ENCODE measurements at places on chromosomes 7 and 10.

GRCh38 chr10:109698086-109698485, 225.2 kb downstream of the XPNPEP1 start:
- no peak for DNase-seq

DNA sequence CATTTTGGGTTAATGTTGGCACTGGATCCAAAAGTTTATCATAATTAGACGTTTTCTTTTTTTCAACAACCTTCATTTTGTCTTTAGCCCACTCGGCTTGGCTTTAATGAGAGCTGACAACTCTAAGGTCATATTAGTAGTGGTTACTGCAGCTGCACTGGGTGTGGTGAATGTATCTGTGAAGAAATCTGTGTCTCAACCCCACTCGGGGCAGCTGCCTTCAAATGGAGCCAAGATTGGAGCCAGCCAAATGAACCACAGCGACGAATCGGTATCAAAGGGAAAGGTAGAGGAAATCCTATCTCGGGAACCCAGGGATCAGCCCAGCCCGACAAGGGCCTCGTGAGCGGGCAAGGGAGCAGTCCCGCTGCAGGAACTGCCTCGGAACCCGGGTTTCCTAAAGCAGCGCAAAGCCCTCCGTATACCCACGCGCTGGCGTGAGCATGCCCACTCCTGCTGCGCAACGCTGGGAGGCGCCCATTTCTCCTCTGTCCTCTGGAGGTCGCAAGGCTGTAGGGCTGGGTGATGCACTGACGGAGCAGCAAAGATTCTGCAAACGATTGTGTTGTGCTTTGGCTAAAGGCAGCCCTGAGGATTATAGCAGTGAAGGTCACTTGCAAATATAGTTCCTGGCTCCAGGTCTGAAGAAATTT, 98.7 kb upstream of the MBL2 start:
- DNase-seq = no peak

DNA sequence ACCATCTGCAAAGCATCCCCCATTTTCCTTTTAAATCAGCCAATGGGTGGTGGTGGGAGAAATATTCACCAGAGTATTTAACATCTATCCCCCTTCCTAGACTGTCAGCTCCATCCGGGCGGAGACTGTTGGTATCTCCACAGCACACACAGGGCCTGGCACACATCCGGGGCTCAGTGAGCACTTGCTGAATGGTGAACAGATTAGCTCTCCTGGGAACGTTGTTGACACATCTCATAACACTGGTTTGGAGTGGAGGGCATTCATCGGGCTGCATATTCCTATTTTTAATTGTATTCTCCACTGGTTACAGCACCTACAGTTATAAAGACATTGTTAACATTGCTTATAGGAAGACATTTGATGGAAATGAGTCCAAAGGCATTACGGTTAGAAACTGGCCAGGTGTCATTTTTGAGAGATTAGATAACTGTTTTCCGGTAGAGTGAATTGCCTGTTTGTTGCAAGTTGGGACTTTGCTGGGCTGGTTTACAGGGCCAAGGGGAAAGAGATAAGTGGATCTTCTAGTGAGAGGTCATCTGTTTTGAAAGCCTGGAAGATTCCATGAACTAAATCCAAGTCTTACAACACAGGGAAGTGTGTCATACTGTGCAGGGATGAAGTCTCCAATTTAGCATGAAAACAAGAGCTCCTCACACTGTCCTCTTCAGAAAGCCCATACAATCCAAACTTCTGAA, 101.8 kb downstream of the EGFR start:
- DNase-seq = peak; percentile 47

GRCh38 chr10:114917927-114918672, 19.9 kb upstream of the TRUB1 start:
- peak; percentile 50 for DNase-seq

GRCh38 chr10:69439350-69439739, 11.9 kb upstream of the TSPAN15 start:
- no peak for DNase-seq

- no peak for DNase-seq
Measured at GRCh38 chr7:45919231-45919784, 1.8 kb downstream of the IGFBP3 start.

DNA sequence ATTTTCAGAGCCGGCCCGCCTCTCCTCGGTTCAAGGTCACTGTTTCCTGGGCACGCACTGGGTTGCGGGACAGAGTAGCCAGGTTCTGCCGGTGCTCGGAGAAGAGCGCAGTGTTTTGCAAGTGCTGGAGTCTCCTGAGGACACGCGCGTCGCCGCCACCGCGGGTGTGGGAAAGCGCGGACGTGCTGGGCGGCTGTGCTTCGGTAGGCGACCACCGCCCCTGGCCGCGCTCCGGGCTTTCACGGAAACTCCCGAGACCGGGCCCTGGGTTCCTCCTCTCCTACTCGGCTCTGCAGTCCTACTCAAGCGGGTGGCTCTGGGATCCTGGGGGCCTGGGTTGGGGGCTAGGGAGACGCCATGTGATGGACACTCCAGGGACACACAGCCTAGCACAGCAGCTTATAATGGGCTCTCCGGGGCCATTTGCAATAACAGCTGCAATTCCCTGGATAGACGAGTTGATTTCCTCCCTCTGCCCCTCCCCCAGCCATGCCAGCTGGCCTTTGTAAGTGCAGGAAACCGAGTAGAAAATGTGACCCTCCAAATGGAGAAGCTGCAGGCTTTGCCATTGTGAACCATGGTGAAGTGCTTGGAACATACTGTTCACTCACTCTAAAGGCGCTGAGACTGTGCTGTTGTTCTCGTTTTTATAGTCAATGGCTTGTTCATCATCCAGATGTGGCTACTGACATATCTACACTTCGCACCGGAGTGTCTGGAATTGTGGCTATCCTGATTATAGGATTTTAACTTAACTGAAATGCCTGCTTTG, 2.1 kb downstream of the FRAT1 start:
- no peak for DNase-seq

- DNase-seq = peak; percentile 26
Measured at GRCh38 chr7:130560972-130561371, 69.1 kb downstream of the MEST start.

DNA sequence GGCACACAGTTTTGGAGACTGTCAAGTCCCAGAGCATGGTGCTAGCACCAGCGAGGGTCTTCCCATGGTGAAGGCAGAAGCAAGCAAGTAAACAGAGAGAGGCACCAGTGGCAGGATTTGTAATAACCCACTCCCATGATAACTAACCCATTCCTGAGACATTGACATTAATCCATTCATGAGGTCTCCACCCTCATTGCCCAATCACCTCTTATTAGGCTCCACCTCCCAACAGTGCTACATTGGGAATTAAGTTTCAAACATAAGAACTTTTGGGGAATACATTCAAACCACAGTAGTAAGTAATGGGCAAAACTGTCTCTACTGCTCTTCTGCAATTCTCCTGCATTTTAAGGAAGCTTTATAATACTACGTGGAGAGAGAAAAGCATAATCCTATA, 193.6 kb downstream of the CACNA2D1 start:
- DNase-seq = no peak

- no peak for DNase-seq
Measured at GRCh38 chr7:158362912-158363905, 224.4 kb downstream of the PTPRN2 start.

Data from fibroblast of skin of abdomen (primary cell).